Uterus (tissue), 4 donors: ENCODE measurements at places on chromosomes 4 and X.
A peak's percentile ranks its signal among the peaks of the same experiment; 100 is the strongest.

GRCh38 chr4:152853293-152853692 lies 73.5 kb downstream of the ARFIP1 start:
- H3K4me3 ChIP-seq, result no peak overlapping the region
- H3K36me3 ChIP-seq, result no peaks in the 10 kb centered on the region
- no peaks in the 10 kb centered on the region for H3K27me3 ChIP-seq
- no peak for DNase-seq

GRCh38 chrX:138946926-138947325 lies 235.4 kb upstream of the FGF13 start:
- no peaks in the 10 kb centered on the region for H3K27me3 ChIP-seq
- H3K4me1 ChIP-seq, result no peaks in the 10 kb centered on the region
- DNase-seq, result no peak
- no peak overlapping the region for H3K4me3 ChIP-seq
- H3K27ac ChIP-seq, result no peak overlapping the region
- no peaks in the 10 kb centered on the region for H3K36me3 ChIP-seq

DNA sequence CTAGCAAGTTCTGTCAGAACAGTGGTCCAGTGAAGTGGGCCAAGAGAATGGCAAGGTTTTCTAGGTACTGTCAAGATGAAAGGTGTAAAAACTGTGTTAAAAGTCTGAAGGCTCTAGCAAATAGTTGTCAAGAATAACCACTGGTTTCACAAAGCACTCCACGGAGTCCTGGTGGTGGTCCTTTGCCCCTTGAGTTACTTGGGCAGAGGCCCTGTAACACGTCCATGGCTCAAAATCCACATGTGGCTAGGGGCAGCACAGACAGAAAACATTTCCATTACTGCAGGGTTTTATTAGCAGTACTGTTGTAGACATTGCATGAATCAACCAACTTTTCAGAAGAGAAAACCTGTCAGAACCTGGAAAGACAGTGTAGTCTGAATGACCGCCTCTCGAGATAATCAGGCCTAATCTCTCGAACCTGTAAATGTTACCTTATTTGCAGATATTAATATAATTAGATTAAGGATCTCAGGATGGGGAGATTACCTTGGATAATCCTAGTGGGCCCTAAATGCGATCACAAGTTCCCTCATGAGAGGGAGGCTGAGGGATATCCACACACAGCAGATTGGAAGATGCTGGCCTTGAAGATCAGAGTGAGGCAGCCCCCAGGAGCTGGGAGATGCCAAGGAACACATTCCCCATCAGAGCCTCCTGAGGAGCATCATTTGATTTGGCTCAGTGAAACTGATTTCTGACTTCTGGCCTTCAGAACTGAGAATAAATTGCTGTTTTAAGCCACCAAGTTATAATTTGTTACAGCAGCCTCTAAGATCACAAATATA lies 34.7 kb downstream of the ERVMER34-1 start:
- H3K4me1 ChIP-seq, result peaks cover 10% of the 10 kb centered on the region
- no peak overlapping the region for H3K27ac ChIP-seq
- H3K4me3 ChIP-seq, result no peak overlapping the region
- no peak for DNase-seq

DNA sequence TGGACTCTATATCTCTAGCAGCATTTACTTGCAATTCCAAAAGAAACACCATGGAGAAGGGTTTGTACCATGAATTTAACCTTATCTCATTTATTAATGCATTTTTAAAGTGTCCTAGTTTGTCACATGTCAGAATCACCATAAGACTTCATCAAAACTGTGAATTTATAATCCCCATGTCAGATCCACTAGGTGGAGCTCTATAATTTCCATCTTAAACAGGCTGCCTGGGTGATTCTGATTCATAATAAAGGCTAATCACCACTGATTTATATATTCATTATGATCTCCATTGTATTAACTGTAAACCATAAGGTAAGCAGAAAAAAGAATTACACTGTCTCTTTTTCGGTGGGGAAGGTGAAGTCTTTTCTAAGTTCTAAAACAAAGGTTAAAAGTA lies 4.0 kb downstream of the TCEAL2 start:
- H3K27ac ChIP-seq, result no peak overlapping the region
- H3K36me3 ChIP-seq, result no peaks in the 10 kb centered on the region
- no peak for DNase-seq
- no peaks in the 10 kb centered on the region for H3K4me1 ChIP-seq
- no peaks in the 10 kb centered on the region for H3K27me3 ChIP-seq

GRCh38 chrX:134718105-134718965 lies 60.1 kb upstream of the PLAC1 start:
- H3K27ac ChIP-seq, result no peak overlapping the region
- DNase-seq, result peak; percentile 52
- H3K4me3 ChIP-seq, result no peak overlapping the region
- H3K4me1 ChIP-seq, result no peaks in the 10 kb centered on the region
- H3K36me3 ChIP-seq, result no peaks in the 10 kb centered on the region

- H3K36me3 ChIP-seq, result no peaks in the 10 kb centered on the region
- no peak overlapping the region for H3K27ac ChIP-seq
- H3K4me1 ChIP-seq, result no peaks in the 10 kb centered on the region
Observed at GRCh38 chrX:11890836-11891514, 132.9 kb downstream of the MSL3 start.

DNA sequence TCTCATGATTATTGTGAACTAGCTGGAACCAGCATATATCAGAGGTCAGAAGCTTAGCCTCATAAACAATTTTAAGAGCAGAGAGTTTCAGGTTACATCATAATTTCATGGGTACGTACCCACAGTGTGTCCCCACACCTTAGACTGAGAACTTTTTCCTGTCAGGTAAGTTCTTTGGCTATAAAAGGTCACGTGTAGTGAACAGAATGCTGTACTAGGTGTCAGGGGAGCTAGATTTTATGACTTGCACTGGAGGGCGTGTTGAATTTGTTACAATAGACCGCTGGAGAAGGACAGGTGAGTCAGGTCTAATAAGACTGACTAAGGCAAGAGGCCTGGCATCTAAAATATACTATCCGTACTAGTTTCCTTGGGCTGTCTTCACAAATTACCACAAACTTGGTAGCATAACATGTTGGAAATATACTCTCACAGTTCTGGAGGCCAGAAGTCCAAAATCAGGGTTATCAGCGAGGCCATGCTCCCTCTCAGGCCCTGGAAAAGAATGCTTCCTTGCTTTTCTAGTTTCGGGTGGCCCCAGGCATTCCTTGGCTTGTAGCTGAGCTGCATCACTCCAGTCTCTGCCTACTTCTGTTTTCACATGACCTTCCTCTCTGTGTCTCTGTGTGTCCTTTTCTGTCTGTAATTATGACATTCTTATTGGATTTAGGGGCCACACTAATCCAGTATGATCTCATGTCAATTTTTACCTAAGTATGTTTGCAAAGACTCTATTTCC lies 512.0 kb upstream of the NR3C2 start:
- H3K4me3 ChIP-seq, result no peak overlapping the region
- no peaks in the 10 kb centered on the region for H3K4me1 ChIP-seq
- no peaks in the 10 kb centered on the region for H3K27me3 ChIP-seq
- H3K27ac ChIP-seq, result no peak overlapping the region
- no peak for DNase-seq

GRCh38 chrX:44828008-44828605 lies 15.7 kb upstream of the DUSP21 start:
- no peaks in the 10 kb centered on the region for H3K27me3 ChIP-seq
- H3K4me3 ChIP-seq, result no peak overlapping the region
- no peaks in the 10 kb centered on the region for H3K4me1 ChIP-seq

- H3K27ac ChIP-seq, result no peak overlapping the region
- no peaks in the 10 kb centered on the region for H3K27me3 ChIP-seq
- H3K4me3 ChIP-seq, result no peak overlapping the region
- DNase-seq, result no peak
- no peaks in the 10 kb centered on the region for H3K4me1 ChIP-seq
Observed at GRCh38 chr4:40121515-40121914, 64.9 kb downstream of the N4BP2 start.

GRCh38 chrX:25039036-25039435 lies 23.3 kb upstream of the ARX start:
- DNase-seq, result no peak
- no peaks in the 10 kb centered on the region for H3K27me3 ChIP-seq
- no peaks in the 10 kb centered on the region for H3K4me1 ChIP-seq
- no peak overlapping the region for H3K27ac ChIP-seq
- H3K36me3 ChIP-seq, result no peaks in the 10 kb centered on the region
- H3K4me3 ChIP-seq, result no peak overlapping the region

GRCh38 chr4:73945140-73945539 lies 36.7 kb downstream of the PF4 start:
- H3K4me3 ChIP-seq, result no peak overlapping the region
- H3K27me3 ChIP-seq, result peaks cover 7% of the 10 kb centered on the region
- no peak for DNase-seq
- no peaks in the 10 kb centered on the region for H3K36me3 ChIP-seq
- no peak overlapping the region for H3K27ac ChIP-seq

- no peak overlapping the region for H3K27ac ChIP-seq
- H3K4me3 ChIP-seq, result no peak overlapping the region
- H3K36me3 ChIP-seq, result no peaks in the 10 kb centered on the region
- H3K4me1 ChIP-seq, result no peaks in the 10 kb centered on the region
- no peaks in the 10 kb centered on the region for H3K27me3 ChIP-seq
Observed at GRCh38 chrX:149522916-149523315, 17.8 kb upstream of the IDS start.

DNA sequence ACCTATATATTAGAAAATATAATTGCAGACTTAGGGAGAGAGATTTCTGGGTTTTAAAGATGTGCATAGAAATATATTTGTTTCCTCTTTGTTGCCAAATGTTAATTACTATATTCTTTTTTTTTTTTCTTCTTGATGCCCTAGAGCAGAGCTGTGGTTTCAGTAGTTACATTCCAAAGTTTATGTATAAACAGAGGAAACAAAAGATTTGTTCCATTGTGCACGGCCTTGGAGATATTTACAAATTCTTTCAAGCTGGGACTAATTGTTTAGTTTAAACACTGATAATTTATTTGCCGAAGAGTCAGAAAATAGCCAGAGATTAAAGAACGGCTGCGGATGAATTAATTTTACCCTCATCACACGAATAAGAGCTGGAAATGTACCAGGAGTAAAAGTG lies 85.1 kb downstream of the USP46 start:
- DNase-seq, result no peak
- H3K4me3 ChIP-seq, result no peak overlapping the region
- H3K4me1 ChIP-seq, result no peaks in the 10 kb centered on the region
- no peaks in the 10 kb centered on the region for H3K27me3 ChIP-seq
- H3K36me3 ChIP-seq, result no peaks in the 10 kb centered on the region

DNA sequence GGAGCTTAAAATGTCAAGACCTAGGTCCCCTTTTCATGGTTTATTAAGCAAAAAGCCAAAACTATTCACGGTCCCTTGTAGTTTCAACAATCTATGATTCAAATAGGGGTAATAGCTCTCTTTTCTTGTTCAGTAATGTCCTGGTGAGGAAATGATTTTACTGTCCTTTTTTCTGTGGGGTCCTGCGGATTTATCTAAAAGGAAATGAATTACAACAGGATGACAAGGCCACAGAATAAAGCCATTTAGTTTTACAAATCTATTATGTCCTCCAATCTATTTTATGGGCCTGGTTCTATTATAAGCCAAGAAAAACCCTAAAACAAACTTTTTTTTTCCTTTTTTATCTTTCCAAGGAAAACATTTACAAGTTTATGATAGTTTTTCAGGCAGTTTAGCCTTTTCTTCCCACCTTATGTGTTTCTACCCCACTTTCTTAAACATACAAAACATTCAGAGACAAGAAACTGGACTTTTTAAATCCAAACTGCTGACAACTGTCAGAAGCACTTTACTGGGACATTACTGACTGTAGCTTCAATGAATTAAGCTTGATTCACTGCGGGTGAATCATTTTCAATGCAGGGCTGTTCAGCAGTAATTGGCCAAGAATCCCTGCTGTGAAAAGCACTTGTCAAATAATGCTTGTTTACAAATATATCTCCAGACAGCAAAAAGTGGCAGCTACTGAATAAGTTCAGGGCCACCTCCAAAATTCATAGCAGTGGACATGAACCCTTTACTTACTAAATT lies 4.3 kb downstream of the EPHA5 start:
- no peak overlapping the region for H3K4me3 ChIP-seq
- no peak for DNase-seq
- peaks cover 1% of the 10 kb centered on the region for H3K36me3 ChIP-seq
- H3K4me1 ChIP-seq, result peaks cover 12% of the 10 kb centered on the region

- H3K27me3 ChIP-seq, result no peaks in the 10 kb centered on the region
- no peaks in the 10 kb centered on the region for H3K4me1 ChIP-seq
- DNase-seq, result no peak
- no peaks in the 10 kb centered on the region for H3K36me3 ChIP-seq
Observed at GRCh38 chr4:173777921-173778320, 247.9 kb upstream of the HAND2 start.

DNA sequence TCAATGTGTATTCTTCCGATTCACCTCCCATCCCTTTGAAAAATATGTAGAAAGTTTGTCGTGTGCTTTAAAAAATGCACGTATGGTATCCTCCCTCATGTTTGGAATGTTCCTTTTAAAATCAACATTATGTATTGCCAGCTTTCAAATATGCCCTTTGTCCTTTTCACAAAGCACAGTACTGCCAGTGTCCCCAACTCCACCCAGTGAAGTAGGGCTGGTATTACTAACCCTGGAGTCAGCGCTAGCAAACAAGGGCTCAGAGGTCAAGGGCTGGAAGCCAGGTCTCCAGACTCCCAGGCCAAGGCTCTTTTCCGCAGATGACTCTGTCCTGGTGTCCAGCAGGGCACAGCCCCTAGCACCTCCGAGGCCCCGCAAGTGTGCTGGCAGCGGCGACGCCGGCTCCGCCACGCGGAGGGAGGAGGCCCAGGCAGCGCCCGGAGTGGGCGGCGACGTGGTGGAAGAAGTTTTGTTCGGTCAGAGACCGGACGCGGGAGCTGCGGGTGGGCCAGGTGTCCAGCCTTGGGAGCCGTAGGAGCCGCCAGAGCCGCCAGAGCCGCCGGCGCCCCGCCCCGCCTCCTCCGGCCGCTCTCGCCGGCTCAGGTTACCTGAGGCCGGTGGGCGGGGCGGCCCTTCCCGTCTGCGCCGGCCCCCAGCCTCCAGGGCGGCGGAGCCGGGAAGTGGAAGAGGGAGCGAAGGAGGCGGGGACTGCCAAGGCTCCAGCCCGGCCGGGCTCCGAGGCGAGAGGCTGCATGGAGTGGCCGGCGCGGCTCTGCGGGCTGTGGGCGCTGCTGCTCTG lies at the start of gene IL13RA1:
IL13RA1 (plus strand) TSS at position 720 of the 799 bp plus-strand sequence; CDS start at position 753, 33 bp downstream.
- H3K4me3 ChIP-seq, result peak within 1 kb of the TSS; percentile 40
- no peaks in the 10 kb centered on the region for H3K27me3 ChIP-seq
- DNase-seq, result peak; percentile 80
- no peaks in the 10 kb centered on the region for H3K4me1 ChIP-seq
- no peaks in the 10 kb centered on the region for H3K36me3 ChIP-seq
- peak within 1 kb of the TSS; percentile 87 for H3K27ac ChIP-seq

DNA sequence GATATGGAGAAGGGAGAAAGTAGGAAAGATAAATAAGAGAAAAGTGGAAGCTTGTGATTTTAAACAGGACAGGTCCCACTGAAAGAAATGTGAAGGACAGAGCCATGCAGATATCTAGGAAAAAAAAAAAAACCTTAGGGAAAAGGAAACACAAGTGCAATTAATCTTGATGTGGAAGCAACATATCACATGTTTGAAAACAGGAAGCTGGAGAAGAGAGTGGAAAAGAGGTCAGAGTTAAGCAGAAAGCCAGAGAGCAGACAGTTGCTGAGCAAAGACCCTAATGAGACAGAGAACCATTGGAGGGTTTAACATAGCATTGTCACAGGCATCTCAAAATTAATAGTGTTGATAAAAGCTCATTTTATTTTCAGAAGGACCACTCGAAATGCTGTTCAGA lies 89.7 kb downstream of the SPOCK3 start:
- H3K4me1 ChIP-seq, result no peaks in the 10 kb centered on the region
- H3K27ac ChIP-seq, result no peak overlapping the region
- H3K4me3 ChIP-seq, result no peak overlapping the region
- H3K27me3 ChIP-seq, result no peaks in the 10 kb centered on the region

- H3K27ac ChIP-seq, result no peak overlapping the region
- no peaks in the 10 kb centered on the region for H3K36me3 ChIP-seq
Observed at GRCh38 chrX:46759645-46759974, 692 bp upstream of the SLC9A7 start.

GRCh38 chrX:14819769-14820168 lies 53.1 kb downstream of the FANCB start:
- H3K4me1 ChIP-seq, result no peaks in the 10 kb centered on the region
- no peaks in the 10 kb centered on the region for H3K27me3 ChIP-seq
- no peak overlapping the region for H3K27ac ChIP-seq
- no peak overlapping the region for H3K4me3 ChIP-seq
